Activated CD4-positive, alpha-beta T cell treated with anti-CD3 and anti-CD28 coated beads for 4 hours (primary cell): ENCODE measurements at places on chromosomes 5 and 9.
A peak's percentile ranks its signal among the peaks of the same experiment; 100 is the strongest.

GRCh38 chr5:109529987-109530386, 120.2 kb upstream of the PJA2 start:
- DNase-seq: no peak

DNA sequence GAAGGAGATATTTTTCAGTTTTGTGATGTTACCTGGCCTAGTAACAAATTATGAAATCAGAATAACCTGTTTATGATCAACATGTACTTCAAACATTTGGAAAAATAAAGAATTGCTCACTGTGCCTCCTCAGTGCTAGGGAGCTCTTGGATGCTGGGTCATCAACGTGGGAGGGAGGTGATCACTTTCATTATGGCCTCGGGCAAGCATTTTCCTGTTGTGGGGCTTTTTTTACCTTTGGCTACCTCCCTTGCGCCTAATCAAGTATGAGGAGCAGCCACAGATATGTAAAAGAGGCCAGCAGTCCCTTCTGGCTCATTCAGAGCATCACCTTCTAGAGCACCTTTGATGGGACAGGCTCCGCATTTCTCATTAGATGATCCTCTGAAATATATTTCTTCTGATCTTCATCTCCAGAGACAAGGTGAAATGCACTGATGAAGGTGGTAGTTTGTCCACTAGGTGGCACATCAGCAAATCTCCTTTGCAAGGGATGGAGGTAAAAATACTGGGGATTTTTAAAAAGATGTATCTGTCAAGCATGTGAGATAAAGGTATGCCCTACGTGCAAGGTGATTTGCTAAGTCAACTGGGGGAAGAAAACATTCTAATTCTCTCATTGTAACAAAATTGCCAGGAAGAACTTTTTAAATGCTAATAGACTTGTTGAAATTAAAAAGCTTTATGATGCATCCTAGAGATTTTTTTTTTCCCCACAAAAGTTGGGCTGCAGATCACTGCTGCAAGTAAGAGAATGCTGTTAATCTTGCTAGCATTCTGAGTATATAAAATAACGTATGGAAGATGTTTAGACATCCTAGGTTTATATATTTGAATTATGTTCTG, 218.2 kb downstream of the MAST4 start:
- peak; percentile 33 for DNase-seq

DNA sequence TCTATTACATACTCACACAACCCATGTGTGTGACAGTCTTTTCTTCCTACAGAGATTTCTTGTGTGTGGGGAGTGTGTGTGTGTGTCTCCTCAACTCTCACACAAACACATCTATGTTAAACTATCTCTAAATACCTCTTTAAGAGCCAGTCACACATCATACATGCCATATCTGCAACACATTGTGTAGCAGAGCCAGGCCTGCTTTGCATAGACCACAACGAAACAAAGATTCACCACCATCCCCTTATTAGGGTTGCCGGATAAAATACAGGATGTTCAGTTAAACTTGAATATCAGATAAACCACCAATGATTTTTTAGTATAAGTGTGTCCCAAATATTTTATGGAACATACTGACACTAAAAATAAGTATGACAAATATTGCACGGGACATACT, 2.3 kb downstream of the FAM170A start:
- no peak for DNase-seq

- DNase-seq: no peak
Observed at GRCh38 chr5:96064877-96065276, 103.2 kb upstream of the ELL2 start.

GRCh38 chr9:16689351-16689938, 181.0 kb downstream of the BNC2 start:
- no peak for DNase-seq

- DNase-seq: no peak
Observed at GRCh38 chr9:121997791-121998190, 95.3 kb downstream of the TTLL11 start.

DNA sequence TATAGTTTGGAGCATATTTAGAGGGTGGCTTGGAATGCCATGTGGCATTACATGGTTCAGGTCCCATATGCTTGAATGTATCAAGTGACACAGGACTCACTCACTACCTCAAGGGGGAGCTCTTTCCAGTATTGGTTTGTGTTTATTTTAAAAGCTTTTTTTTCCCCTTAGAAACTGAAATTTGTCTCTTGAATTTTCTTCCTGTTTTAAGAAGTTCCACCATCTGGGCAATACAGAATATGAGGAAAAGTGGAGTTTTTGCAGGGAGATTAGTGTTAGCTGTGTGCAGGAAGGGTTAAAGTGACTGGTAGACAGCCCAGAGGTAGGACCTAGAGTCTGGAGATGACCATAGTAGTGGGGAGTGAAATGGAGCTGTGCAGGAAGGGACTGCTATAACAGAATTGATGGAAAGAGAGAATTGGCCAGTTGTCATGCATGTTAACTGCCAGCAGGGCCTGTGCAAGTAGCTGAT, 36.6 kb downstream of the CTNNA1 start:
- DNase-seq: no peak

GRCh38 chr9:135850737-135851136, 56.6 kb downstream of the CAMSAP1 start:
- DNase-seq: peak; percentile 12

DNA sequence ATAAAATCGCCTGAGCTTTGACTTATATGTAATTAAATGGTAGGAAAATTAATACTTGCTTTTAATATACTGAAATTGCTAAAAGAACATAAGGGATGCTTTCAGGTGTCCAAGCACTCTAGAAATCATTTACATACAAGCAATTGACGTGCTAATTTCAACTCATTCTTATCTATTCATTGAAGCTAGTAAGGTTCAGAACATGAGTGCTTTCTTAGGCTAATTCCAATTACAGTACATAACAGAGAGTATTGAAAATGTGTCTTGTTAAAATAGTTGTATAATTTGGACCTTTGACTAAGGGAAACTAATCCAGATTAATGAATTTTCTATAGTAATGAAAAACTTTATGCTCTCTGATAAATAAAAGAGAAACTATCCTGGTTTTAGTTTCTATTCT, 1016.4 kb upstream of the TYRP1 start:
- no peak for DNase-seq

- DNase-seq: no peak
Observed at GRCh38 chr5:135055396-135055795, 21.4 kb upstream of the PITX1 start.

GRCh38 chr9:93276973-93277372, 93.0 kb downstream of the WNK2 start:
- DNase-seq: no peak

DNA sequence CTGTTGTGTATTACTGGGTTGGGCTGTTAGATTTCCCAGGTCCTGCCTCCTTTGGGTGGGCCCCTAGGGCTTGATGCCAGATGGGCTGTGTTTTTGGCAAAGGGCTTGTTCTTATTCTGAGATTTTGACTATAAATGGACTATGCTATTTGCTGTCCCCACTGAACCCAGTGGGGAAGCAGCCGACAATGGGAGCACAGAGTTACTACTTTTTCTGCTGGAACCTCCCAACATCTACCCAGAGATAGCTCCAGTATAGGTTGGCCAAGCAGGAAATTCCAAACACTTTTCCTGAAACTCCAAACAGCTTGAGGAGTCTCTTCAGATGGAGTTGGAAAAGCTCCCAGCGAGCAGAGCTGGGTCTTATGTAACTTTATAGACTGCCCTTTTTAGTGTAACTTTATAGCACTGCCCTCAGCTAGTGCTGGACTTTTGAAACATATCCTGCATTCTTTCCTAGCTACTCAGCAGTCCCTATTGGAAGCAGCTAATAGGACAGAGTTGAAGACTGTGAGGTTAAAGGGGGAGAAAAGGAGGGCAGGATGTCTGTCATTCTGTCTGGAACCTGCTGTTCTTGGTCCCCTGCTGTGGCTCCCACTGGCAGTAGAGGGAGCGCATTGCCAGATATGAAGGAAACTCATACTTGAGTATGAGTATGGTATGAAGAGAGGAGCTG, 21.0 kb downstream of the RUSC2 start:
- no peak for DNase-seq

GRCh38 chr5:173202266-173202875, 32.6 kb downstream of the NKX2-5 start:
- DNase-seq: no peak

GRCh38 chr5:146849694-146850303, 28.8 kb downstream of the PPP2R2B start:
- DNase-seq: no peak

DNA sequence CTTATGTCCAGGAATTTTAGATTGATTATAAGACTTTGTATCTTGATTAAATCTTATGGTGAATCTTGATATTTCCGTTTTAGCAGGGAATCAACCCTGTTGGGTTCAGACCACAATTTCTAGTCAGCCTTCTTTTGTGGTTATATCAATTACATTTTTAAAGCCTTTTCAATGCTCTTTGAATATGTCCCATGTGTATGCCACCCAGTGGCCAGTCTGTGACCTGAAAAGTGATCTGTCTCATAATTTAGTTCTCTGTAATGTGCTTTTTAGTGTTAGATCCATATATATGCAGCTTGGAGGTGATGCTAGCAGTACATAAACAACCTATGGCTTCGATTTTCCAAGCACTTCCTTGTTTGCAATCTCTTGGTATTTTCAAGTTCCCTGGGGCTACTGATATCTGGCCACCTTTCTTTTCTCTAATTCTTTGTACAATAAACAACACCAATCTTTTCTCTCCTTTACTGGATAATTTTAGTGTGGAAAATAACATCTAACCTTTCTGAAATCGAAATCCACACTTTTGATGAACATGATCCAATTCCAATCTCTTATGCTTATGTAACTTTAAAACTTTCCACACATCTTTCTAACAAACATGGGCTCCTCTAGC, 28.8 kb downstream of the PDE8B start:
- no peak for DNase-seq

DNA sequence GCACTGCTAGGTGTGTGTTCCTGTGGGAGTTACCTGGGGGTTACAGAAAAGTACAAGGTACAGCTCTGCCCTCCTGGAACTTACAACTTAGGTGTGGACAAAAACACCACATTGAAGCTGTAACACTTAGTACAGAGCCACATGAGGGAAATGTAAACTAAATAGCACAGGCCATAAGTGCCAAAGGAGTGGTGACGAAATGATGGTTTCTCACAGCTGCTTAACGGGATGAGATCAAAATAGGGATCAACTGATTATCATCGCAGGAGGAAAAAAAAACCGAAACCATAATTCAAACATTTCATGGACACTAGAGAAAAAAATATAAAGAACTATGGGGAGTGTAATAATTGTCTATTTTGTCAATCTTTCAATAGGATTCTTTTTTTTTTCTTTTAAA, 5.9 kb downstream of the LIX1 start:
- DNase-seq: no peak

DNA sequence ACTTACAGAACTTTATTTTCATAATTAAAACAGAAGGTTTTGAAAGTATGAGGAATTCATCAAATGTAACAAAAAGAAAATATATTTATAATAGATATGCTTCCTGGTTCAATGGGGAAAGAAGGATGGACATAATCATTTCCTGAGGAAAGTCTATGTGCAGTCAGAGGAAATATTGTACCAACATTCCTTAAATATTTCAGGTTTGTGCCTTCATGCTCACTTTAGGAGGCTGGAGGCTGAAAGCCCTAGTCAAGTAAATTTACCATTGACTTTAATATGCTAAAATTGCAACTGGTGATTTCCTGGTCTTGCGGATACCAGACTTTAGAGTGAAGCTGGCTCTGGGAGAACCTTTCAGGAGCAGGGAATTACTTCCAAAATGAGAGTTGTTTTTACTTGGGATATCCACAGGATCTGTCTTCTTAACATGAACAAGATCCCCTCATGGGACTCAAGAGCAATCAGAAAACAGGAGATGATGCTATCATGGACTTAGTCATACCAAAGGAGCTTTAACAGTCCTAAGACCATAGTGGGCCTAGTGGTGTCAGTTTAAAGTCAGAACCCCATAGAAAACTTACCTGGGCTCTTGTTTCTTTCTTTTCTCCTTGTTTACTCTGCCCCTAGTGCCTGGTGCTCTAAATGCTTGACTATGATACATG, 762.8 kb upstream of the GRAMD2B start:
- no peak for DNase-seq

GRCh38 chr5:138999674-139000073, 124.5 kb upstream of the LRRTM2 start:
- no peak for DNase-seq

- DNase-seq: no peak
Observed at GRCh38 chr9:36415822-36416525, 15.9 kb upstream of the RNF38 start.

DNA sequence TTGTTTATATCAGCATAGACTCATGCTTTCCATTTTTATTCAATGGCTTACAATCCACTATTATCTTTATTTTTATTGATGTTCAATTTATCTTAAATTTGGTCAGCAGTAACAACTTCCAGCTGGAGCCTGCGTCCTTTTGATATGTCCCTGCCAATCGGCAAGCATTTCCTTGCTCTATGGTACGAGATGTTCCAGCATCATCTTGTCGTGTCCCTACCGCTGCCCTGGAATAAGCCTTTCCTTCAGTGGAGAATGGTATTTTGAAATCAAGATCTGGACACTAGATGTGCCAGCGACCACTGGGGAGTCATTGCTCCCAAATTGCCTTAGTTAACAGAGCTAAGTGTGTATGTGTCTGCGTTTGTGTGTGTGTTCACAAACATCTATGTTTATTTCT, 151.6 kb upstream of the RGMB start:
- DNase-seq: no peak

GRCh38 chr5:392431-392988, 50.5 kb upstream of the EXOC3 start:
- peak; percentile 68 for DNase-seq

- DNase-seq: no peak
Observed at GRCh38 chr9:79559495-79560181, 12.1 kb upstream of the TLE4 start.

- no peak for DNase-seq
Observed at GRCh38 chr5:674630-675011, 18.5 kb downstream of the TPPP start.

- DNase-seq: no peak
Observed at GRCh38 chr5:138472353-138472752, 7.1 kb downstream of the EGR1 start.

GRCh38 chr9:125646621-125647100, 60.3 kb downstream of the MAPKAP1 start:
- DNase-seq: no peak

DNA sequence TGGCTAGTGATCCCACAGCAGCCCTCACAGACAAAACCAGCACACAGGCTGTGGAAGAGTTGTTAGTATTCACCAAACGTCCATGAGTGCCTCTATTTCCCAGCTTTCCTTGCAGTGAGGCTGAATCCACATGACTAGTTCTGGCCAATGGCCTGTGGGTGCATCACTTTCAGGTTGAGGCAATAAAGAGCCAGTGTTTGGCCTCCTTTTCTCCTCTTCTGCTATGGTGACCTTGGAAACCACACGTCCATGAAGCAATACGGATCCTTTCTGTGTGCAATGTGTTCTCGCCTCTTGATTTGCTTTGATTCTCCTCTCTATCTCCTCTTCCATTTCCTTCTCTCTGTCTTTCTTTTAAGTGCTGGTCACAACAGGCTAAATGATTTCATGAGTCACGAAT, 23.4 kb upstream of the CLK4 start:
- no peak for DNase-seq
